ENCODE measurements at places on chromosomes 2 and 18. TPM values are rescaled to one million over a fixed set of nuclear protein-coding genes. Genes with fewer than 3 reads are reported as not detected.

DNA sequence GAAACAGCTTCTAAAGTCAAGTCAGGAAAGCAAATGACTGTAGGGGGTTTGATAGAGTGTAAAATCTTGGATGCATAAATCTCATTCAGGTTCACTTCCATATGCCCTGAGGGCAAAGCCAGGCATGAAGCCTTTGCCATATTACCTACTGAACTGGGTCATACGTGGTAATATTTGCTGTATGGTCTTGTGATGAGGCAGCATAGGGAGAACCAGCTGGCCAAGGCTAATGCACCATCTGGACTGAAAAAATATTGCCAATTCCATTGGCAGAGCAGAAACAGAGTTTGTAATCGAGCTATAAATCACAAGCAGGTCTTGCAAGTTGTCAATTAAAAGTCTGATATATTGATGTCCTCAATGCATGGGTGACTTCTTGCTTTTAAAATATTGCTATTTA is 243.8 kb downstream of the ERBB4 start:
- no peak for DNase-seq

DNA sequence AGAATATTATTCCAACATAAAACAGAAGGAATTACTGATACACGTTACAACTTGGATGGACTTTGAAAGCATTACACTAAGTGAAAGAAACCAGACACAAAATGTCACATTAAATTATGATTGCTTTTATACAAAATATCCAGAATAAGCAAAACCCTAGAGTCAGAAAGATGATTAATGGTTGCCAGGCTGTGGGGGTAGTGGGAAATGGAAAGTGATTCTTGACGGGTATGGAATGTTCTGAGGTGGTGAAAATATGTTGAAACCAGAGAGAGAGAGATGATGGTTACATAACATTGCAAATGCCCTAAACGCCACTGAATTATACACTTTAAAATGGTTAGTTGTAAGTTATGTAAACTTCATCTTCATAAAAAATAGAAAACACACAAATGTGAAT is 1057.2 kb upstream of the TMEFF2 start:
- DNase-seq: no peak

DNA sequence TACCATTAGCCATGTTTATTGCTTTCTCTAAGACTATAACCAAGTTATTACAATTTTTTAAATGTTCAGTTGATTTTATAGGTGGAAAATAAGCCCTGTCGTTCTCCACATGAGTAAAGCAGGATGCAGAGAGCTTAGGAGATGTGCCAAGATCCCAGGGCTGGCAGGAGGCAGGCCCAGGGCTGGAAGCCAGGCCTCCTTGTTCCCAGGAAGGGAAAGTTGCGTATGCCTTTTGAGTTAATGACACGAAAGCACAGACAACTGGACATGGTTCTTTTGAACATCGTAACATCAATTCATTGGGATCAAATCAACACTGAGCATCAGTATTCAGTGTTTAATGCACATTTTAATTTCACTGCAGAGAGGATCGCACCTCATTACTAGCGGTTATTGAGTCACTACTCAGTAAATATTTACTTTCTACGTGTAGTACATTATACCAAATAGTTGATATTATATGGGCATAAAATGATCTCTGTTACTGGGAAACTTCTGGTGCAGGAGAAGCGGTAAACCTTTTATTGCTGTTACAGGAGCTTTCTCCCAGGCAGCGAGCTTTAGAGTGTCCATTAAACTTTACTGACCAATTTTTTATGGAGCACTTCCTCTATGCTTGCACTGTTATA is 60.0 kb downstream of the RNF144A start:
- DNase-seq: peak; percentile 41

- DNase-seq: no peak
These were observed 57.4 kb upstream of the LAPTM4A start for GRCh38 chr2:20108655-20109396.

Gene TRABD2A
- total RNA-seq: 0.33 TPM

- DNase-seq: no peak
These were observed 120.2 kb downstream of the C2orf74 start for GRCh38 chr2:61282104-61282590.

GRCh38 chr2:45647986-45648520 is 3.4 kb upstream of the PRKCE start:
- DNase-seq: no peak

- DNase-seq: no peak
These were observed 76.3 kb upstream of the ZCCHC2 start for GRCh38 chr18:62446511-62446910.

GRCh38 chr2:231397928-231398294 is 2.4 kb downstream of the B3GNT7 start:
- no peak for DNase-seq

Gene LOXHD1
- total RNA-seq: not detected

DNA sequence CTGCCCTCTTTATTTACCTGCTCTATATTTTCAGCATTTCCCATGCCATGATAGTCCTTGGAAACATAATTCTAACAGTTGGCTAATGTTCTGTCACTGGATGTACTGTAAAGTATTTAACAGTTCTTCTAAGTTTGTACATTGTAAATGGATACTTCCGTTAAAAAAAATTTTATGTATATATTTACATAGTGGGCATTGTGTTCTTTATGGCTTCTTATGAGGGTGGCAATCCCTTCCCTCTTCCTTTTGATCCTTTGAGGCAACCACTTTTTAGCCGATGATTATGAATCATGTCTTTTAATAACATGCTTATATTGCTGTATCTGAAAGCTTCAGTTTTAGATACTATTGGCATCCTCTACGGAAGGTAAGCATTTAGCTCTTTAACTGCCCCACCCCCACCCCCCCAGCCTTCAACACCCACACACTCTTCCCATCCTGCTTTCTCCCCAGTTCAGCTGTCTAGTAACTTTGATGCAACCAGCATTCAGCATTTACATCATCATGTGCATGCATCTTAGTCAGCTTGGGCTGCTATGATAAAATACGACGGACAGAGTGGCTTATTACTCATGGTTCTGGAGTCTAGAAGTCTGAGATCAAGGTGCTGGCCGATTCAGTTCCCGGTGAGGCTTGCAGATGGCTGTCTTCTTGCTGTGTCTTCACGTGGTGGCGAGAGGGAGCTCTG is 21.0 kb upstream of the EDAR start:
- peak; percentile 42 for DNase-seq

DNA sequence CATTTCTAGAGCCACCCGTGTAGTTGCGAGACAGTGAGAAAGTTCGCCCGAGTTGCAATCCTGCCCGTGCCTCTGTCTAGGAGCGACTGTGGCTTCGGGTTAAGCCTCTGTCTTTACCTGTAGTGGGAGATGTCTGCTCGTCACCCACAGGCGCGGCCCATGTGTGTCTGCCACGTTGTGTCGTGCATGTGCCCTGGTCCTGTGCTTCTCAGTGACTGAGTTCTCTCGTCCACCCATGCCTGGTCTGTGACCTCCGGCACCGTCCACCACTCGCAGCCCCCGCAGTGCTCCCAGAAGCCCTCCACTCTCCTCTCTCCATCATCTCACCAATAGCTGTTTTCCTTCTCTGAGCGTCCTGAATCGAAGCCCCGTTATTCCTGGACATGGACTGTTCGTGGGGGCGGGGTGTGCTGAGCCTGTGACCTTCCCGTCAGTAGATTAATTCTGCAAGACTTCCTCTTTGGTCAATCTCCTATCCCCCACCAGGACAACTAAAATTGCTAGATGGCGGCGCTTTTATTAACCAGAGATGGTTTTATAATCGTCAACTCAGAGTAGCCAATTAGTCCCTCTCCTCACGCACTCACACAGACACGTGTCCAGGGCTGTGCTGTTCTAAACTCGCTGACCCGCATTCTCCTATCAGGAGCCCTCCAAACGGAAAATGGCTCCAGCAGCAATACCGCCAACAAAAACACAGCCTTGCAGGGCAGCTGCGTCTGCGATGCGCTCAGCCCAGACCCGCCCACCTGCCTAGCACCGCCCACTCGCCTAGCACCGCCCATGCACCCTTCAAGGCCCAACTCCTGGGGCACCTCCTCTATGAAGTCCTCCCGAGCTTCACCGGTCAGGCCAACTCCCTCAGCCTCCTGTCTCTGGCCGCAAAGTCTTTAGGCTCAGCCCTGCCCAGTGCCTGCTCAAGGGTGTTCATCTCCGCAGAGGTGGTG is 119.4 kb downstream of the TWIST2 start:
- DNase-seq: peak; percentile 36

Gene RBM45
- 27.1 TPM for total RNA-seq

DNA sequence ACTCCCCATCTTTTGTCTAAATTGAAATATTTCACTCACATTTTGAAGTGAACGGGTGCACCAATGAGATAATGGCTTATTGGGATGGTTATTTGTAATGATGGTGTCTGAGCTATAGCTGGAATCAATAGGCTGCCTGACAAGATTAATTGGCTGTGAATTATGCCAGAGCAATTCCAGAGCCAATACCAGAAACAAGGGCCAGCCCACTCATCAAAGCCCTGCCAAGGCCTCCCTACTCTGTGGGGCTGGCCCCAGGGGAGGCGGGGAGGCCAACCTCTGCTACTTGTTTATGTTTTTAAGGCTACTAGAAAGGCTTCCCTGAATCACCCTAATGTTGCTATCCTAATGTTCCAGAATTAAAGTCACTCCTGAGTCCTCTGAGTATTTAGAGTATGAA is 29.1 kb upstream of the NEMP2 start:
- DNase-seq: no peak

Gene MYO7B
- total RNA-seq: not detected

All from fibroblast of the aortic adventitia (primary cell).